ENCODE measurements at places on chromosomes 1 and 21.

GRCh38 chr1:154810571-154810970 lies 59.5 kb downstream of the KCNN3 start:
- DNase-seq: no peak

DNA sequence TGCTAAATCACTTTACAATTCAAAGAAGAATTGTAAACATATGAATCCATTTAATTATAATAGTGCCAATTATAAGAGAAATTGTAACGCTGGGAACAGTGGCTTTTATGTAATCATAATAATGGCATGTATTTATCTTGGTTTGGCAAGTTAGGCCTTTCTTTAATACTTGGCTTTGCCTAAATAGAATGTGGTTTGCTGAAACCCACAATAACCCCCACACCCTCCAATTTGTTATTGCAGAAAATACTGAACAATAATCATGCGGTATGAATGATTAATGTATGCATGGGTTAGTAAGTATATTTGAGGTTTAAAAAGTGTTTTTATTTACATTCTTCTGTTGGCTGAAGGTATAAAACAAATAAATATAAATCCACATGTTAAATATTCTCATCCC lies 138.2 kb downstream of the NFIA start:
- DNase-seq: no peak

DNA sequence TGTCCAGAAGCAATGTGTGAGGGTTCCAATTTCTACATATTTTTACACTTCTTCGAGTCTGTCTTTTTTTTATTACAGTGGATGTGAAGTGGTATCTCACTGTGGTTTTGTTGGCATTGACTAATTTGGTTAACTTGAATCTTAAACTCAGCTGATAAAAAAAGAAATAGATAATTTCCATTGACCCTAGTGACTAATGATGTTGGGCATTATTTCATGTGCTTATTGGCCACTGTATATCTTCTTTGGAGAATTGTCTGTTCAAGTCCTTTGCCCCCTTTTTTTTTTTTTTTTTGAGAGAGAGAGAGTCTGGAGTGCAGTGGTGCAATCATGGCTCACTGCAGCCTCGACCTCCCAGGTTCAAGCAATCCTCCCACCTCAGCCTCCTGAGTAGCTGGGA lies 33.3 kb upstream of the NBPF3 start:
- no peak for DNase-seq

- no peak for DNase-seq
These were observed 456.6 kb downstream of the RPS6KC1 start for GRCh38 chr1:213507472-213508223.

DNA sequence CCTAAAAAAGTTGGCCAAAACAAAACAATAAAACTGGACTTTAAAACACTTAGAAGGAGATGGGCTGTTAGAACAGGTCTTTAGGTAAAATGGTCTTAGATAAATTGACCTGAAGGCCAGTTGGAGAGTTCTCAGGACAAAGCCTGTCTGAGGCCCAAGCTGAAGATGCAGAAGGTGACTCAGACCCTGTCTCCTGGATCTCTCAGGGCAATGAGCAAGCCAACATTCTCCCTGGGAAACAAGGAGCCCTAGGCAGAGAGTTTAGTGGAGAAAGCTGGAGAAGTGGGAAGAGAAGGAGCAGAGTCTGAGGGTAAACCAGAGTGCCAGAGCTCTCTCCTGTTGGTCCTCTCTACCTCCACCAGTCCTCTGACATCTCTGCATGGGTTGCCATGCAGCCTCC lies 70.1 kb downstream of the FCRL5 start:
- DNase-seq: no peak

DNA sequence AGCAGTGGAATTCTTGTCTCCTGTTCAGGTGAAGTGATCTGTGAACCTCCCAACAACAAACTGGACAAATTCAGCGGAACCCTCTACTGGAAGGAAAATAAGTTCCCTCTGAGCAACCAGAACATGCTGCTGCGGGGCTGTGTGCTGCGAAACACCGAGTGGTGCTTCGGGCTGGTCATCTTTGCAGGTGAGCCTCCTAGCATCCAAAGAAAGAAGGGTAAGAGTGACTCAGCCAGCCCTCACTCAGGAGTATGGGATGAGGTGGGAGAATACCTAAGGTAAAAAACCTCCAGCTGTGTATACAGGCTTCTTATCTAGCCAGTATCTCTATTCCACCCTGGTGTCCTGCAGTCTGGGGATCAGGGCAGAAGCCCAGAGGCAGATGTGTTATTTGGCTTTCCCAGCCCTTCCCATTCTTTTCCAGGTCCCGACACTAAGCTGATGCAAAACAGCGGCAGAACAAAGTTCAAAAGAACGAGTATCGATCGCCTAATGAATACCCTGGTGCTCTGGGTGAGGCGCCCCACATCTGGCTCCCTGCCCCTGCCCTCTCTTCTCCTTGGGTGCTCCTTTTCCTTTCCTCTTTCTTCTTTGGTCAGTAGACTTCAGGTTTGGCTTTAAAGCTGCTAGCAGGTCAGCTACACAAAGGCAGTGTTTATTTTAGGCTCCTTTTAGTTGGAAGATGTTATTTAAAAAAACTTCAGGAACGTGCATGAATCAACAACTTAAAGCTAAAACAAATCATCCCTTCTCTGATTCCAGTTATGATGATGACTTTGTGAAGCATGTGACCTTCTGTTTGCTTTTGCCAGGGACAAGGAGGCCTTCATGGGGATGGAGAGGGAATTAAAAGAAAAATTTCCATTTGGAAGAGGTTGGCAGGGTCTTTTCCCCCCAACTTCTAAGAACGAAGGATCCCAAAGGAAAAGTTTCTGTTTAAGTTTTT lies 9.0 kb downstream of the ATP8B2 start:
- DNase-seq: no peak

DNA sequence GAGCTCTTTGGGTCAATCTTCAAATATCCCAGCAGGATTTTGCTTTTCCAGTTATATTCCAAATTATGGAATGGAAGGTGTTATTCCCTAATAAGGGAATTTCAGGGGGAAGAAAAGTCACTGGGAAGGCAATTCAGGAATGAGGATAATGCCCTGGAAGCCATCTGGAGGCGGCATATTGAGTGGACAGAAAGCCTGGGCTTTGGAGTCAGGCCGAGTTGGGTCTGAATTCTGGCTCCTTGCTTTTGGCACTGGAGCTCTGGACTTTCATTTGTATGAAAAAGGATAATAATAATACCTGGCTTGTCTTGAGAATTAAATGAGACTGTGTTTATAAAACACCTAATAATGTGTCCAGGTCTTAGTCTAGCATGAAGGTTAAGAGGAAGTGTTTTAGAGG lies 16.5 kb downstream of the GREM2 start:
- no peak for DNase-seq

DNA sequence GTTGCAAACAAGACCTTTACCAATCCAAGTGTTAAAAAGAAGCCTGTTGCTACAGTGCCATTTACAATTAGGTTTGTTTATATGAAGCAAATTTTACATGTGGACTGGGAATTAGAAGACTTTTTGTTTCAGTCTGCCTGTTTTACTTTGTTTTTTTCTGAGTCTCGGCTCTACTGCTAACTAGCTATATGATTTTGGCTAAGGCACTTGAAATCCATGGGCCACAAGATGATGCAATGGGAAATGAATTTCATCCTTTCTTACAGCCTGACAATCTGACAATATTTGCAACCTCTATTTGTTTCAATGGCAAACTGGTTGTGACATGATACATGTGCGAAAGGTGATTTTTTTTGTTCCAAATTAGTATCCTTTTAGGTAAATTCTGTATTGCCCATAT lies 3.7 kb upstream of the PEX11B start:
- DNase-seq: no peak

- no peak for DNase-seq
These were observed 15.2 kb downstream of the LRRN2 start for GRCh38 chr1:204670152-204670927.

GRCh38 chr1:60547821-60548220 lies 474.3 kb upstream of the C1orf87 start:
- no peak for DNase-seq

DNA sequence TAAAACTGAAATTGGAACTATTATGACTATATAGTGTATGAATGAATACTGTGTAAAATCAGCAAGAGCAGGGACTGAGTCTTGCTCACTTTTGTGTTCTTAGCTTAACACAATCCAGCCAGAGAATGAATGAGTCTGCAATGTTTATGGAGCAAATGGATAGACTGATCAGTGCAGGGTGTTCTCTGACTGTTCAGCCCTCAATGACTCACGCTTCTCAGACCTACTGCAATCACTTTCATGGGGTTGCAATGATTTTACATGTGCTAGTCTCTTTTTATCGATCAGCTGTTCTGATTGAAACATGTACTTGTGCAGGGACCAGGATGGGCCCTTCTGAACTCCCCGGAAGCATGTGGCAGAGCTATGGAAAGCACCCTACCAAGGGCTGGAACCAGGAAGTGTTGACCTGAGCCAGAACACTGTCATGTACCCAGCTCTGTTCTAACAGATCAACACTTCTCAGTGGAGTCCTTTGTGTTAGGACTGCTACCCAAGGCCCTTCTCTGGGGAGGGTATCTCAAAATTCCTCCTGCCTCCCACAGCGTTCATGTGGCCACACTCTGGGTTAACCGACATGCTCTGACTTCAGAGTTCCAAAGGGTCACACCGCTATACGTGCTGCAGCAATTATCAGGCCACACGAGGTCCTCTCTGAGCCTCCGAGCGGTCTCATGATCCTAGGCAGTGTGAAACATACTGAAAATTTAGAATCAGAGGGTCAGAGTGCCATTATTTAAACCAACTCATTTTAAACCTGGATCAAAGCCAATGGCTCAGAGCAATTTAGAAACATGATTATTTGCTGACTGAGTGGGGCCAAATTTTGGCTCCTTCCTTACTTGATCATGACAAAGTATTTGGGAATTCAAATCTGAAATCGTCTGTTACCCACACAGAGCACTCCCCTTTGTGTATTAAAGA lies 35.2 kb downstream of the GRIK1 start:
- DNase-seq: no peak

GRCh38 chr21:46549650-46550049 lies 55.2 kb downstream of the S100B start:
- no peak for DNase-seq

GRCh38 chr1:188715566-188715965 lies 1762.1 kb downstream of the BRINP3 start:
- DNase-seq: no peak

GRCh38 chr1:206979379-206980043 lies 9.3 kb upstream of the FCAMR start:
- DNase-seq: no peak

GRCh38 chr1:58312971-58313563 lies 233.5 kb downstream of the OMA1 start:
- no peak for DNase-seq

- DNase-seq: no peak
These were observed 561.8 kb downstream of the KIF26B start for GRCh38 chr1:245716561-245716960.

GRCh38 chr1:97875996-97876395 lies 44.8 kb downstream of the DPYD start:
- DNase-seq: no peak

- DNase-seq: no peak
These were observed 92.1 kb upstream of the EDN2 start for GRCh38 chr1:41576620-41577019.

- no peak for DNase-seq
These were observed 299.3 kb upstream of the VAMP3 start for GRCh38 chr1:7471836-7472235.

- DNase-seq: no peak
These were observed 167.6 kb downstream of the RHOU start for GRCh38 chr1:228902781-228903433.

- DNase-seq: no peak
These were observed 80.7 kb upstream of the KAZN start for GRCh38 chr1:14517841-14518180.

- no peak for DNase-seq
These were observed 78.3 kb downstream of the NPHP4 start for GRCh38 chr1:5913876-5914275.

DNA sequence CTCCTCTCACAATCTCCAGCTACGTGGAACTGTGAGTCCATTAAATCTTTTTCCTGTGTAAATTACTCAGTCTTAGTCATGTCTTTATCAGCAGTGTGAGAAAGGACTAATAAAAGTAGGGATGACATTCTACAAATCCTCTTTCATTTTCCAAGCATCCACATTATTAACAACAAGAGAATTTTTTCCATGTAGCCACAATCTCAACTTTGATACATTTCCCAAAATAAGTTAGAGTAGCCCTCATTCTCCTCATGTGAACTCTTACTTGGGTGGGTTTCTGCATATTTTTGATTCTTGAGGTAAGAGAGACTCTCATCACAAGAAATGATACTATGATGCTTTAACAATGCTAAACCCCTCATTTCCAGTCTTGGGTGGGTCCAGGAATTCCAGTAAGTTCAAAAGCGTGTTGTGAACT lies 52.8 kb downstream of the TNFSF18 start:
- no peak for DNase-seq

GRCh38 chr1:235336903-235337302 lies 8.5 kb downstream of the GGPS1 start:
- DNase-seq: no peak

DNA sequence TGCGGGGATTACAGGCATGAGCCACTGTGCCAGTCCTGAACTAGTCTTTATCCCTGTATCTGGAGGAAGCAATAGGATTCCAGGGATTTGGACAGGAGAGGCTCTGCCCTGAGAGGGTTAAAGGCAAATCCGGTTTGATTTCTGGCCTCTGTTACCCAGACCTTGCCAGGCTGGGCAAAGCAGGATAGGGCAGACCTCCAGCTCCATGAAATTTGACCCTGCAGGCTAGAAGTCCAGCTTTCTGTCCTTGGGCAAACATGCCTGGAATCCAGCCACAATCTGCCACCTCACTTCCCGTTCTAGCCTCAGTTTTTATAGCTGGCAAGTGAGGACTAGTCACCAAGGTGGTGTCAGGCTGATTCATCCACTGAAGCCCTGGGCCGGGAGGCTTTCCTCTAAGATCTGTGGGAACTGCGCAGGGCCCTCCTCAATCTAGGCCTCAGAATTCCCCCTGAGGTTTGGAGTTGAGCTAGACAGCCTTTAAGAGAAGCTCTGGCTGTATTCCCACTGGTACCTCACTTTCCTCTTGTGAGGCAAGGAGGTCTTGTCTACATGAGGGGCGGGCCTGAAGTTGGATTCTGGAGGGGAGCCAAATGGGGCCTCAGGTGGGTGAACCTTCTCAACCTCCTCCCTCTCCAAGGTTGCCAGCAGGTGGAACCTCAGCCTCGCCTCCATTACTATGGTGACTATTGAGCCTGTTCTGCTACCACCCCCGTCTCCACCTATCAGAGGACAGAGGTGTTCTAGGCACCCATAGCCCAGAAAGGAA lies 7.0 kb upstream of the P3R3URF start:
- no peak for DNase-seq

GRCh38 chr1:236465959-236466303 lies 57.9 kb upstream of the LGALS8 start:
- no peak for DNase-seq

DNA sequence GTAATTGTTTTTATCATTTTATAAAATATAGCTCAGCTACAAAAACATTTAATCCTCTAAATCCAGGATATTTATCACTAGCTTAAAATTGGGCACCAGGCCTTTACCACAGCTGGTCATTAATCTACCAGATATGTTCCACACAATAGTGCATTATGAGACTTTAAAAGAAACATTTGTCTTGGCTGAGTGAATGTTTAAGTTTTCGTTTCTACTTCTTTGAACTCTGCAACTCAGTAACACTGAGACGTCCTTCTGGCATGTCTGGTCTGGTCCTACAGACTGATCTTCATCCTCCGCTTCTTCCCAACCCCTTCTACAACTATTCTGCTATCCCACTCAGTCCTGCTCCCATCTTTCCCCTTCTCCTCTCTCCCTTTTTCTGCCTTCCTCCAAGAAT lies 296.2 kb downstream of the NEGR1 start:
- DNase-seq: no peak

GRCh38 chr1:176983731-176984130 lies 180.8 kb downstream of the ASTN1 start:
- no peak for DNase-seq

- no peak for DNase-seq
These were observed 4.9 kb downstream of the ARID1A start for GRCh38 chr1:26700711-26701110.

Measured in forelimb muscle (tissue), 1 donor.